NCI-H748 treated with DMSO at 0.1 percent for 48 hours (cell line): ENCODE measurements at places on chromosomes 11 and 22.

GRCh38 chr11:43919852-43920597, 22.4 kb upstream of the C11orf96 start:
- DNase-seq = no peak

- no peak for DNase-seq
Observed at GRCh38 chr11:95908826-95909225, 15.1 kb downstream of the MTMR2 start.

DNA sequence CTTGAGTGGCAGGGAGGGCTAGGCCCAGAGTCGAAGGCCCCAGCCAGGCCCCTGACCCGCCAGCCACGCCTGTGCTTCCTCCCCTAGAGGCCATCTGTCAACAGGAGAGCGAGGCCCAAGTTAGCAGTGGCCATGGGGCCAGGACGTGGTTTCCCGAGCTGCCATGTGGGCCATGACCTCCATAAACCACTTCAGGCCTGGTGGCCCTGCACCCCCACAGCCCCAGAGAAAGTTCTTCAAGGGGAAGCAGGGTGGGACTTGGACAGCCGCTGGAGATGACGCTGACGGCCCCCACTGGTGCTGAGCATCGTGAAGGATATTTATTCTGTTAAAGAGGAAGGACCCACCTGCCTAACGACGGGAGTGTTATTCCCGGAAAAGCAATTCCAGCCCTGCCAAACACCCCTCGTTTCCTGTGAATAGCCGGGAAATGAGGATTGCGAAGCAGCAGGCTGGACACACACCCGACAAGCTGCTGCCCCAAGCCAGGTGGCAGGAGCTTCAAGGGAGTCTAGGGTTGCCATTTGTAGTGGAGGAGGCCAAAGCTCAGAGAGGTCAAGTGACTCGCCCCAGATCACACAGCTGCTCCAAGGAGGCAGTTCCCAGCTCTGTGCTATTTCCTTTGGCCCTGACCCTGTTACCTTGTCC, 12.8 kb downstream of the PRR5 start:
- no peak for DNase-seq

- DNase-seq = no peak
Observed at GRCh38 chr11:13193613-13194012, 84.0 kb upstream of the BMAL1 start.

DNA sequence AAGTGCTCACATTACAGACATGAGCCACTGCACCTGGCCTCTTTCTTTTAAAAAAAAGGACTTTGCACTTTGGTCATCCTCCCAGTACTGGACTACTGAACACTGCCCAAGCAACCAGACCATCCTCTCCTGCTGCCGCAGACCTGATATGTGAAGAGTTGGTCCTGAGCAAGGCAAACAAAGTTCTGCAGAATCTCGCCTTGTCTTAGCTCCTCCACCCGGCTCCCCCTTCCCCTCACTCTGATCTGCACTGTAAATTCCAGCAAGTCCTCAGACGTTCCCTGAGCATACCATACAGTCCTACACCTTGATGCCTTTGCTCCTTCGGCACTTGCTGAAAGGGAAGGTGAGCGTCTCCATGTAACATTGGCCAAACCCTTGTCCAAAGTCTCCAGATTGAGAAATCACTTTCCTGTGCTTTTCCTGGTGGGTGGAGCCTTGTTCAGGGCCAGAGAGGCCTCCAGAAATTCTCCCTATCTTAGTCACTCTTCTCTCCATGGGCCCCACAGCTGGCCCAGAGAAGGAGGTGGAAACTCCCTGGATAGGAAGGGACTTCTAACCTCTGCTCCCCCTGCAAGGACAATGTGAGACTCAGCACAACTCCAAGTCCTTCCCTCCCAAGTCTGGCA, 47.0 kb upstream of the TIMP3 start:
- no peak for DNase-seq

DNA sequence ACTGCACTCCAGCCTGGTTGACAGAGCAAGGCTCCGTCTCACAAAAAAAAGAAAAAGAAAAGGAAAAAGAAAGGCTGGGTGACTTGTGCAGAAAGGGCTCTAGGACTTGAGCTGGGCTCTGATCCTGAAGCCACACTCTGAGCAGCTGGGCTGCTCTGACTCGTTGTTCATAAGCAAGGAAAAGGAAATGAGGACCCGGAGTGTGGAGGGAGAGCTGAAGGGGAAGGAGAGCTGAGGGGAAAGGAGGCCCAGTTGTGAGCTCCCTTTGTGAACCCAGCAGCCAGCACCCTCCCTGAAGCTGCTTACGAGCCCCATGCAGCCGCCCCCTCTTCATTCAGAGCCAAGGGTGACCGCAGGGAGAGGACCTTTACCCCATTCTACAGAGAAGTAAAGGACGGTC, 12.3 kb upstream of the SH3BP1 start:
- DNase-seq = no peak

GRCh38 chr11:58691675-58692074, 40.1 kb downstream of the GLYAT start:
- no peak for DNase-seq

DNA sequence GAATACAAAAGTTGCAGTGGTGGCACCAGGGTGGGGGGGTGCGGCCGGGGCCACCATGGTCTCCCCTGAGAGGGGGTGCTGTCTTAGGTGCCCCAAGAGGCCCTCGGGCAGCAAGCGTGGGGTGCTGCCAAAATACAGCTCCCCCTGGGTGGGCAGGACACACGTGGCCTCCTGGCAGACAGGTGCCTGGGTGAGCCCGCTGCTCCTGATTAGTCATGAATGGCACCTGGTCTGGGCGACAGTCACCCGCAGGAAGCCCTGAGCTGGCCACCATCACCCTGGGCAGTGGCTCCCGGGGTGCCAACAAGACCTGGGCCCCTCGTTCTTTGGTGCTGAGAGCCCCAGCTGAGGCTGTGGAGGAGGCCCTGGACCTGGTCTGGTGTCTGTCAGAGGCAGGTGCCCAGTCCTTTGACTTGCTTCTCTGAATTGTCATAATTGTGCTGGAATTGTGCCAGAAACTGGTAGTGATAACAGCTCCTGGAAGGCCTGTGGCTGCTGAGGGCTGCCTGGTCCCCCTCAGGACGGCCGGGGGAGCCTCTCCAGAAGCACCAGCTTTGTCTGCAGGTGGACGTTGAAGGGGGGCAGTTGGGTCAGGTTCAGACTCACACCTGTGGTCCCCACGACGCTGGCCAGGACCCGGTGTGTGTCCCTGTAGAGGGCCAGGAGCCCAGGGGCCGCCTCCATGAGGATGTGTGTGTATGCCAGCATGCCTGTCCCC, 14.8 kb downstream of the ALG12 start:
- no peak for DNase-seq
